ENCODE measurements at places on chromosomes 1 and 21.

GRCh38 chr1:119136401-119136800 lies 4.1 kb downstream of the WARS2 start:
- DNase-seq, result no peak

- DNase-seq, result no peak
Measured at GRCh38 chr1:207241164-207241934, 80.1 kb upstream of the CD55 start.

DNA sequence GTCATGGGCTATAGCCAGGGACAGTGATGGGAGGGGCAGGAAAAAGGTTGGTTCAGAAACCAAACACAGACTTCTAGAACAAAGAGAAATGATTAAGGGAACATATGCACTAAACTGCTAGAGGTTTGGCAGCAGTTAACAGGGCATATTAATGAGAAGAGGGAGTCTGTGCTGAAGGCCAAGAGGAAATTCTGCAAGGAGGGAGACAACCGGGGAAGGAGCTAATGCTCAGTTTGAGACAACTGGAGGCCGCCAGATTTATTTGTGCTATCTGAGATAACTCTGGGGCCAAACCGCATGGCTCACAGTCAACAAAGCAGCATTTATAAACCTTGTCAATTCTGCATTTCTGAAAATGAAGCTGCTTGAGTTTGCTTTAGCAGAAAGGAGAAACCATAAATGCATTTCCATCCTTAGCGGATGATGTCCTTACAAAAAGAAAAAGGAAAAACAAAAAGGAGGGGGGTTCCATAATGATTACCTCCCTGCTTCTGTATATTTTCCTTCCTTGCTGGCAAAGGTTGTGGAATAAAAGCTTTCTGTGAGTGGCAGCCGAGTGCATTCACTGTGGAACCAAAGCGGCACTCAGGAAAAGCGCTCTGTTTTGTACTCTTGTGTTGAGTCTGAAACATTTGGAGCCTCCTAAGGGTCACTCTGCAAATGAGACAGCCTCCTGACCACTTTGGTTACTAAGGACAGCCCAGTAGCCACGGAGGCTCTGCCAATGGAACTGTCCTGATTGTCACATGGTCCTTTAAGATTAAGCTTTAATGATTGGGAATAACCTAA lies 70.3 kb downstream of the SIM2 start:
- DNase-seq, result no peak

- DNase-seq, result peak; percentile 5
Measured at GRCh38 chr1:192639607-192640368, 3.8 kb downstream of the RGS13 start.

GRCh38 chr1:161499099-161500039 lies 5.9 kb upstream of the FCGR2A start:
- DNase-seq, result no peak

GRCh38 chr1:76583235-76583868 lies 283.9 kb upstream of the ST6GALNAC5 start:
- no peak for DNase-seq

DNA sequence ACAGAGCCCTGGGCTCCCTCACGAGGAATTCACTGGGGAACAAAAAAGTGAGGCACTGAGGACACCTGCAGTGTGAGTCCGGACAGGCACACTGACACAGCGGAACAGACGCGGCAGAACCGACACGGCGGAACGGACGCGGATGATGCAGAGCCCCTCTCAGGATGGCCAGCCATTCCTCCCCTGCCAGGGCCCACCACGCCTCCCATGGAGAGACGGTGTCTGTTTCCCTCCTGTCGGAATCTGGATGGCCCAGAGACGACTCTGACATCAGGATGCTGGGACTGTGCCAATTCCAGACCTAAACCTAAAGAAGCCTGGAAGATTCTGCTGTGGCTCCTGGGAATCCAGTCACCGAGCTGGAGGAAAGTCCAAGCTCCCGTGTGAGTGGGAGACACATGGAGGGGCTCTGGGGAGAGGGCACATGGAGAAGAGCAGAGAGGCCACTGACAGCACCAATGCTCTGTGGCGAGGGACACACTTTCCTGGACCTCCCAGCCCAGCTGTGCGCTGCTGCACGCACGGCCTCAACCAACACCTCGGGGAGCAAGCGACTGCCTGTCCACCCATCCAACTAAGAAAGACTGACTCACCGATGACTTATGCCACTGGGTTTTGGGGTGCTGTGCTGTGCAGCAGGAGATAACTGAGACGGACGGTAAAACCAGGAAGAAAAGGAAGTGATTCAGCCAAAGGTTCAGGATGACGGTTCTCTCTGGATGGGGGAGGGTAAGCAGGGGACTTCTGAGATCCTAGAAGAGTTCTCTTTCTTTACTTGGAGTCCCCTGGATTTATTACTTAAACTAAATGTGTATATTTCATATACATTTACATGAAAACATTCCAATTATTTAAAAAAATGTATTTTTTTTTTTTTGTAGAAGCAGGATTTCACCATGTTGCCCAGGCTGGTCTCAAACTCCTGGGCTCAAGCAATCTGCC lies 23.3 kb downstream of the ZBTB17 start:
- peak; percentile 79 for DNase-seq

GRCh38 chr1:85342207-85342606 lies 65.8 kb upstream of the BCL10 start:
- no peak for DNase-seq

DNA sequence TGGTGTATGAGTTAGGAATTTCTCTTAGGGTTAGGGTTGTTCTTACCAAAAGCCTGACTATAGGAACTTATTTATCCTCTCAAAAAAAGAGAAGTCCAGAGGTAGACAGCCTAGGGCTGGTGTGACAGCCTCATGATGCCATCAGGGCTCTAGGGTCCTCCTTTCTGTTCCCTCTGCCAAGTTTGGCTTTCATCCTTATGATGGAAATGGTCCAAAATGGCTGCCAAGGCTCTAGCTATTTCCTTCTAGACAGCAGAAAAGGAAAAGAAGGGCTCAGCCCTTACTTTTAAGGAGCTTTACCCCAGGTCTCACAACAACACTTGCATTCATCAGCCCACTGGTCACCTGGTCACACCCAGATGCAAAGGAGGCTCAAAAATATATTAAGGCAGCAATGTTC lies 44.5 kb downstream of the IL12RB2 start:
- DNase-seq, result no peak

DNA sequence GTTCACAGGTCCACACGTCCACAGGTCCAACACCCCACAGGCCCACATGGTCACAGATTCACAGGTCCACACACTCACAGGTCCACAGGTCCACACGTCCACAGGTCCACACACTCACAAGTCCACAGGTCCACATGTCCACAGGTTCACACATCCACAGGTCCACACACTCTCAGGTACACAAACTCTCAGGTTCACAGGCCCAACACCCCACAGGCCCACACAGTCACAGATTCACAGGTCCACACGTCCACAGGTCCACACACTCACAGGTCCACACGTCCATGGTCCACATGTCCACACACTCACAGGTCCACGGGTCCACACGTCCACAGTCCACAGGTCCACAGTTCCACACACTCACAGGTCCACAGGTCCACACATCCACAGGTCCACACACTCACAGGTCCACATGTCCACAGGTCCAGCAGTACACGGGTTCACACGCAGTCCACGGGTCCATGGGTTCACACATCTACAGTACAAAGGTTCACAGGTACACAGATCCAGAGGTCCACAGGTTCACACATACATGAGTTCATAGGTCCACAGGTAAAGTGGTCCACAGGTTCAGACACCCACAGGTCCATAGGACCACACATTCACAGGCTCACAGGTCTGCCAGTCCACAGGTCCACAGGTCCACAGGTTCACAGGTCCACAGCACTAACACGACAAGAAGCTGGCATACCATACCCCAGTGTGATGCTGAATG lies 39.3 kb upstream of the COL6A2 start:
- DNase-seq, result no peak
